ENCODE measurements at places on chromosomes 1 and 21.

DNA sequence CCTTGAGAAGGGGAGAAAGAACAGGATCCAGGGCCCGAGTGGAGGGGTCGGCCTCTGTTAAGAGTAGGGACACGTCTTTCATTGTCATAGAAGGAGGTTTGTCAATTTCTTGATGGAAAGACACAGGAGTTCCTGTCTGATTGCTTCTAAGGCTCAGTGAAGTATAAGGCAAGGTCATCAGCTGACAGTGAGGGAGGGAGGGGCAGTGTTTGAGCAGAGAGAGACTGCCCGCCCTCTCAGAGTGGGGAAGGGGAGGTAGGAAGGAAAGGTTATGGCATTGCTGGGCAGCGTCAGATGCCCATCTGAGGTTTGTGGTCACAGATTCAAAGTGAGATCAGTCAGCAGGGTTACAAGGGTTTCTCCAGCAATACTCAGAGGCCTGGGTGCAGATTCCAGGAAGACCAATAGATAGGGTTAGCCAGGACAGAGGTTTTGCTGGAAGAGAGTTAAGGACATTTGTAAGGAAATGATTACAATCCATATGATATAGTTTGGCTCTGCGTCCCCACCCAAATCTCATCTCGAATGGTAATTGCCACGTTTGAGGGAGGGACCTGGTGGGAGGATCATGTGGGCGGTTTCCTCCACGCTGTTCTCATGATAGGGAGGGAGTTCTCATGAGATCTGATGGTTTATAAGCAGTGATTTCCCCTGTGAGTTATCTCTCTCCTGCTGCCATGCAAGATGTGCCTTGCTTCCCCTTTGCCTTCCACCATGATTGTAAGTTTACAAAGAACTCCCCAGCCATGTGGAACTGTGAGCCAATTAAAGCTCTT, 127.2 kb upstream of the GJB5 start:
- no peak for DNase-seq
- H3K27ac ChIP-seq, result no peak overlapping the region

DNA sequence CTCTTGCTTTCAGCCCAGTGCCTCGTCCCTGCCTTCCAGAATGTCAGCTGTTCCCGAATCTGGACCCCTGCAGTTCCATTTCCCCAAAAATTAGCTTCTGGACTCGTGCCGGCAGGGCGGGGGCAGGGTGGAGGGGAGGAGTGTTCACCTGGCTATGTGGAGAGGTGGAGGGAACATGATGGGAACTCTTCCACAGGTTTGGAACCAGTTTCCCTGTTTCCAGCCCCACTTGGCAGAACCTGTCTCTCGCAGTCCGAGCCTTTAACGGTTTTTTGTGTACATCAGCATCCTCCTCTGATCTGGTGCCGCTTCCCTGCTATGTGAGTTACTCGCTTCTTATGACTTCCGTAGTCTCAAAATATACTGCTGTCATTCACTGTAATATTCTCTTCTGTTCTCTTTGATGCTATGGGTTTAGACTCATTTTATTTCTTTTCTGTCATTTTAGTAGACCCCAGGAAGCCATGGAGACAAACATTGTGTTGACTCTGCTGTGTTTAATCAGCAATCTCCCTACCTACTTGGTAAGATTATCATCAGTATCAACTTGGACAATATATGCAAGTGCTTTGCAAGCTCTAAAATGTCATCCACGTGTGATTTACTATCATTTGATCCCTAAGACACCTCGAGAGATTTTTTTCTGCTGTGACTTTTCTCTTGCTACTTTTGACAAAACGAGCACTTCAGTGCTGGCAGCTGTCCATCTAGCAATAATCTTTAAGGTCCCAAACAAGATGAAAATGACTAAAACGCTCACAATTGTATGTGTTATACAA, 33.3 kb upstream of the HNRNPU start:
- no peaks in the 10 kb centered on the region for H3K27me3 ChIP-seq
- peaks cover 6% of the 10 kb centered on the region for H3K4me1 ChIP-seq
- no peak overlapping the region for H3K27ac ChIP-seq
- no peak overlapping the region for H3K4me3 ChIP-seq

- no peaks in the 10 kb centered on the region for H3K27me3 ChIP-seq
- DNase-seq, result no peak
- H3K4me1 ChIP-seq, result peaks cover 33% of the 10 kb centered on the region
- no peak overlapping the region for H3K27ac ChIP-seq
Observed at GRCh38 chr1:28032281-28032680, 56.1 kb downstream of the EYA3 start.

DNA sequence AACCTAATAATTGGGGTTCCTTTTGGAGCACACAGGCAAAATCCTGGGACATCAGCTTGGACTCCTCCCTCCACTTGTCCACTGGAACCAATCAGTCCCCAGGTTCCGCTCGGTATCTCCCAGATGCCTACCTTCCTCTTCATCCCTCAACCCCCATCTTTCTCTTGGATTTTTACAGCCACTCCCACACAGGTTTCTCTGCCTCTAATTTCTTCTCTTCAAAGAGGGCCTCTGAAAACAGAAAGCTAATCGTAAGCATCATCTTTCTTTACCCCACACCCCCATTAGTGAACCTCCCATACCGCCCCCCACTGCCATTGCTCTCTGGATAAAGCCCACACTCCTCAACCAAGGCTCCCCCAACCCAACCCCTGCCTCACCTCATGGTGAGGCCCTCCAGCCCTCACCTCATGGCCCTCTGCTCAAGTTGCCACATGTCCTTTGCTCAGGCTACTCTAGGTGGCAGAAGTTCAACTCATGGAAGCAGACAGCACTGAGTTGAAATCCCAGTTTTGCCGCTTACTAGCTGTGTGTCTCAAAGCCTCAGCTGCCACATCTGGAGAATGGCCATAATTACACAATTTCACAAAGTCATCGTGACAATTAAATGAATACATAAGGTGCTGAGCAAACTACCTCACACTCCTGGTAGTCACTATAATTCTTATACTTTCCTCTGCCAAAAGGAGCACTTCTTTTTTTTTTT, 18.1 kb upstream of the WASF2 start:
- H3K27ac ChIP-seq, result no peak overlapping the region
- no peak overlapping the region for H3K4me3 ChIP-seq
- DNase-seq, result no peak
- no peaks in the 10 kb centered on the region for H3K27me3 ChIP-seq

DNA sequence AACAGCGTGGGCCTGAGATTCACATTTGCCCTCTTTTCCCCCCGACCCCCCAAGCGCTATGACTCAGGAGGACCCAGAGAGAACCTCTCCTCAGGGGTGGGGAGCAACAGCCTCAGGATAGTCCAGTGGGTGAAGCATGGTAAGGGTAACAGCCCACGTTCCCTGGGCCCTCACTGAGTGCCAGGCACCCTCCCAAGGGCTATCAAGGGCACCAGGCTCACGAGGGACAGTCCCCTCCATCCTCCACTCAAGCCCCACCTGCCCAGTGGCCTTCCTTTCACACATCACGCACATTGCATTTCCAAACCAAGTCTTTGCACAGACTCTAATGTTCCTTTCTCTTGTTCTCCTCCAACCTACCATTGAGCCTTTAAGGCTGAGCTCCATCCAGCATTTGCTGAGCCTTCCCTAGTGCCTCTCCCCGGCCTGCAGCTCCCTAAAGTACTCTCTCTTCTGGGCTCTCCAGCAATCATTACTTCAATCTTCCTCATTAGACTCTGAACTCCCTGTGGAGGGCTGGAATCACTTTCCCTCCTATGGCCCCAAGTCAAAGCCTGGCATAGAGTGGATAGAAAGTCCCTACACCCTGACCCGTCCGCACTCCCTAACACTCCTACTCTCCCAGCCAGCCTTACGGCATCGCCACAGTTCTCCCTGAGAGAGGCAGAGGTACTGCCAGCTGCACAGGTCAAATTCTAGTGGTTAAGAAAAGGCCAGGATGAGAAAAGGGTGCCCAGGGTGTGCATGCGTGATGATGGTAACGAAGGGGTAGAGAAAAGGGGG, 1.0 kb downstream of the AKR7A2 start:
- H3K4me1 ChIP-seq, result peaks cover 19% of the 10 kb centered on the region
- peak overlapping the region; percentile 82 for H3K4me3 ChIP-seq

GRCh38 chr1:169529068-169529642, 43.4 kb upstream of the SLC19A2 start:
- H3K36me3 ChIP-seq, result no peaks in the 10 kb centered on the region
- DNase-seq, result no peak
- H3K4me3 ChIP-seq, result no peak overlapping the region

DNA sequence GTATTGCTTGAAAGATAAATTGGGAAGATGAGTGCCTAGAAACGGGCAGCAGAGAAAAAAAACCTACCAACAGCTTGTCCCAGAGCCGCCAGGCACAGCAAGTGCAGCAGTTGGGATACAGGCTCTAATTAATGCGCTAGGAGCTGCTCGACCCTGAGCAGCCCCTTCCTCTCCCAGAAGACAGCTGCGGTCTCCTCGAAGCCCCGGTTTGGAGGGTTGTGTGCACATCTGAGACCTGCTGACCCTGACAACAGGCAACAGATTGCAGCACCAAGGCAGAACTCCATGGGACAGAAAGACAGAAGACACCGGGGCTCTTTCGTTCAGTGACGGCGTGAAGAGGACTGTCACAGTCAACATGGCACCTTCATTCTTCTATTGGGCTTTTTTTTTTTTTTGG, 101.4 kb downstream of the TSEN15 start:
- H3K4me3 ChIP-seq, result peak overlapping the region; percentile 59
- no peak for DNase-seq

GRCh38 chr21:42120101-42120902, 49.2 kb downstream of the UMODL1 start:
- H3K27me3 ChIP-seq, result no peaks in the 10 kb centered on the region
- H3K4me3 ChIP-seq, result no peak overlapping the region
- no peak overlapping the region for H3K27ac ChIP-seq
- no peaks in the 10 kb centered on the region for H3K36me3 ChIP-seq
- DNase-seq, result no peak

- H3K27ac ChIP-seq, result no peak overlapping the region
- DNase-seq, result no peak
- H3K36me3 ChIP-seq, result no peaks in the 10 kb centered on the region
- no peak overlapping the region for H3K4me3 ChIP-seq
Observed at GRCh38 chr1:202203238-202204039, 9.8 kb downstream of the LGR6 start.

- peaks cover 42% of the 10 kb centered on the region for H3K4me1 ChIP-seq
- peak overlapping the region; percentile 94 for H3K4me3 ChIP-seq
- H3K36me3 ChIP-seq, result peaks cover 8% of the 10 kb centered on the region
- no peaks in the 10 kb centered on the region for H3K27me3 ChIP-seq
- peak overlapping the region; percentile 96 for H3K27ac ChIP-seq
Observed at GRCh38 chr1:155975375-155976061, 2.8 kb downstream of the ARHGEF2 start.

DNA sequence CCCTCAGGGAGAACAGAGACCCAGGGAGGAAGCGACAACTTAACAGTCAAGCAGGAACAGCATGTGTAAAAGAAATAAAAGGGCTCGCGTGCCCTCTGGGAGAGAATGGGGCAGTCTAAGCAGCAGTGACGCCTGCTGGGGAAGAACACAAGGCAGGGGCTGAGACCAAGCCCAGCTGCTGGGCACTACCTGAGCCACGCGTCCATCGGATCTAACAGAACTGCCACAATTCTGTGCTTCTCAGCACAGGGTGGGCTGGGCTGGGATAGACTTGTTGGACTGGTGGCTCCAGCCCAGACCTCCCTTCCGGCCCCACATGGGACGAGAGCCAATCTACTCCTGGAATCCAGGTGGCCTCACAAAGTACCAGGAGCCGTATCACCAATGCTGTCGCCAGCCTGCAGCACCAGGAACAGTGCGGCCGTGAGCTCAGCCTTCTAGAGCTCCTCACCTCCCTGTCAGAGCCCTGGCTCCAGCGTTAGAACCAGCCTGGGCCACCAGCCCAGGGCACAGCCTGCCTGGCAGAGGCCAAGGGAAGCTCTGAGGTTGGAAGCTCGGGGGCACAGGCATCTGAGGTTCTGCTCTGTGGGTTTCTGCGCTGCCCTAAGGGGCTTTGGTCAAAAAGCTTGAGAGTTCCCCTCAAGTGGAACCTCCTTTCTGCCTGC, 7.4 kb downstream of the LRRC47 start:
- no peaks in the 10 kb centered on the region for H3K27me3 ChIP-seq
- H3K4me1 ChIP-seq, result peaks cover 9% of the 10 kb centered on the region
- no peak overlapping the region for H3K27ac ChIP-seq
- no peak for DNase-seq
- H3K36me3 ChIP-seq, result peaks cover 8% of the 10 kb centered on the region

GRCh38 chr1:27374362-27375086, at the start of gene FCN3:
FCN3 (minus strand) TSS chr1:27374824; CDS start chr1:27374818, 6 bp downstream.
- H3K27ac ChIP-seq, result no peak within 1 kb of the TSS
- no peaks in the 10 kb centered on the region for H3K27me3 ChIP-seq
- H3K36me3 ChIP-seq, result no peaks in the 10 kb centered on the region

- no peak for DNase-seq
- no peaks in the 10 kb centered on the region for H3K36me3 ChIP-seq
- H3K27me3 ChIP-seq, result no peaks in the 10 kb centered on the region
- no peaks in the 10 kb centered on the region for H3K4me1 ChIP-seq
Observed at GRCh38 chr1:83970114-83970513, 28.8 kb downstream of the TTLL7 start.

DNA sequence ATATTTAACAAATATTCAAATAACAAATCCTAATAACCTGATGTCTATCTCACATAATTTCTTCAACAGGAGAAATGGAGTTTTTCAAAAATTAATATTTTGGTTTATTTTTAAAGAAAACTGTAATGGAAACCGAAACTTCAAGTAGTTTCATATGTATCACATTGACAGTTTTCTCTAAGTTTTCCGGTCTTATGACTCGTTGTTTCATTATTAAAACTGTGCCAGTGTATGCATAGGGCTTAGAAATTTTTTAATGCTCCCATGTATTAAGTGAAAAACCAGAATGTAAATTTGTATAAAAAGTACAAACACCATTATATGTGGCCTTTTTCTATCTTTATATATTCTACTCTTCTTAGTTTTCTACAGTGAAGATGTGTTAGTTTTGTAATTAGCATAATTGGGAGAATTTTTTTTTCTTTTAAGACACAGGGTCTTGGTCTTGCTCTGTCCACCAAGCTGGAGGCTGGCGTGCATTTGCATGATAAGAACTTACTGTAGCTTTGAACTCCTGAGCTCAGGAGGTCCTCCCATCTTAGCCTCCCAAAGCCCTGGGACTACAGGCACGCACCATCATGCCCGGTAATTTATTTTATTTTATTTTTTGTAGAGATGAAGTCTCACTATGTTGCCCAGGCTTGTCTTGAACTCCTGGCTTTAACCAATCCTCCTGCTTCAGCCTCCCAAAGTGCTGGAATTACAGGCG, 43.9 kb upstream of the SAMSN1 start:
- DNase-seq, result no peak
- no peaks in the 10 kb centered on the region for H3K27me3 ChIP-seq
- no peak overlapping the region for H3K27ac ChIP-seq

DNA sequence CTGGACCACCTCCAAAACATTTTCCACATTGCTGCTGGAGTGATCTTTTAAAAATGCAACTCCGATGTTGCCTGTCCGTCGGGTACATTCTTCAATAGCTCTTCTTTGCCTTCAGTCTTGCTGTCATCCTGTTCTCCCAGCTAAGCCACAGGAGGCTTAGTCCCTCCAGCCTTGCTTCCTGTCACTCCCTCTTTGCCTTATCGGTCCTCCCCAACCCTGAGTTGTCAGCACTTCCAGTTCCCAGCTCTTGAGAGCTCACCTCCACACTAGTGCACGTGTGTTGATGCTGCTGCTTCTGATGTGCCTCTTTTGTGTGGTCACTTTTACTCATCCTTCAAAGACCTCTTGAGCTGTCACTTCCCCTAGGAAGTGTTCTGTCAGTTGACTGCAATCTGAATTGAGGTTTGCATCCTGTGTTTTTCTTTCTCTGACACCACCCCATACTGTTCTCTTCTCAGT, 15.3 kb downstream of the UCK2 start:
- peaks cover 25% of the 10 kb centered on the region for H3K4me1 ChIP-seq
- no peaks in the 10 kb centered on the region for H3K36me3 ChIP-seq
- DNase-seq, result peak; percentile 48
- no peaks in the 10 kb centered on the region for H3K27me3 ChIP-seq

GRCh38 chr1:30362603-30362990, 360.8 kb downstream of the MATN1 start:
- H3K36me3 ChIP-seq, result no peaks in the 10 kb centered on the region
- no peaks in the 10 kb centered on the region for H3K4me1 ChIP-seq
- H3K4me3 ChIP-seq, result no peak overlapping the region
- H3K27me3 ChIP-seq, result peaks cover 10% of the 10 kb centered on the region
- DNase-seq, result no peak
- no peak overlapping the region for H3K27ac ChIP-seq

Measured in GM23248 (cell line).